Stimulated activated naive CD8-positive, alpha-beta T cell treated with anti-CD3 and anti-CD28 coated beads, Interleukin-15, amount 100 ng/mL, for 72 hours (primary cell): ENCODE measurements at places on chromosomes 12 and 14.

- DNase-seq = no peak
Observed at GRCh38 chr14:36346052-36346451, 25.6 kb upstream of the MBIP start.

DNA sequence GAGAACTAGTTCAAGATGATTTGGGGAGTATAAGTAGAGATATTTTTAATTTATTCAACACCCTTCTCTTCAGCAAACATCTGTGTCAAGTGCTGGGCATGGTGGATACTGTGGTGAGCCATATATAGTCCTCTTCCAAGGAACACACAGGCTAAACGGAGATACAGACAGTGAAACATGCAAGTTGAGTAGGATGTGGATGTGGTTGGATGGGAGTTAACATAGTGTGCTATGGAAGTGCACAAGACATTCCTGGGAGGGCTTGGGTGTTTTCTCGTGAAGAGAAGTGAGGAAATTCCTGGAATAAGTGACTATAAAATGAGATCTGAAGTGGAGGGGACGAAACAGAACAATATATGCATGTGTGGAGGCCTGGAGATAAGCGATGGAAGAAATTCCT lies 181.1 kb upstream of the NPAS3 start:
- DNase-seq = no peak

DNA sequence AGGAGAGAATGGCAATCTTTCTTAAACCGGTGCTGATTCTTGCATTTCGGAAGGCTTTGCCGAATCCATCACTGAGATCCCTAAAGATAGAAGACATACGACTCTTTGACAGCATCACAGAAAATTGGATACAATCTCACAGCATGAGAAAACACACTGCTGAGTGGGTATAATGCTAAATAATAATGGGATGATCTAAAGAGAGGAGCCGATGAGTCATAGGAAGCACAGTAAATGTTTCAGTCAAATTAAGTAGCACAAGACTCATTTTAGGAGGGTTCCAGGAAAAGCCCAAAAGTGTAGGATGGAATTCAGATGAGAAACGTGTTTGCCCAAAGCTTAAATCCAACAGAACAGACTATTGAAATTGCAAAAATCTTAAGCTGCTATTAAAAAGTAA lies 81.7 kb downstream of the CPNE8 start:
- DNase-seq = no peak

GRCh38 chr14:100547633-100548294 lies 39.5 kb downstream of the BEGAIN start:
- peak; percentile 56 for DNase-seq

DNA sequence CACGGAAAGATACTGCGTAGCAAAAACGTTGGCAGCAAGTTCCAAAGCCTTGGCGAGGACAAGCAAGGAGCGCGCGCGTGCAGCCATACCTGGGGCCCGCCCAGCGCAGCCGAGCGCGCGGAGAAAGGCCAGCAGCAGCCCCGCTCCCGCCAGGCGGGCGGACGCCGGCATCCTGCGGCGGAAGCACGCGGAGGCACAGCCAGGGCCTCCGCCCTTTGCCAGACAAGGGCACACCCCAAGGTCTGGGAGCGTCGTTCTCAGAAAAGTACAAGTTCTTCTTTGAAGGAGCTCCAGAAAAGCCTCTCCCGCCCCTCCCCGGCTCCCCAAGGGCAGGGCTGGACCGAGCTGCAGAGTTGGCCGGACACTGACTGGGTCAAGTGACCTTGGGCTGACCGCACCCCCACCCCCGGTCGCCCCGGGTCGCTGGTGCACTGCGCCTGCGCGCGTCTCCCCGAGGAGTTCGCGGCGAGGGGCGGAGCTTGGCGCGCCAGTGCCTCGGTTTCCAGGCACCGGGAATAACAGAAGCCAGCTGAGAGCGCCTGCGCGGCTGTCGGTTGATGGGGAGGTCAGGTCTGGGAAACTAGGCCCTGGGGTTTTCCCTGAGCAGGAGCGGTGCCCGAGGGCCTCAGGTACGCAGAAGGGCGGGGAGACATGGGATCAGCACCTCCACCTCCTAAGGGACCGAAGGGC lies at the start of gene ZC2HC1C:
TSS of gene ZC2HC1C (plus strand) at position 521 of the 690 bp plus-strand sequence. CDS start 933 bp downstream, outside the sequence.
- DNase-seq = peak; percentile 66

GRCh38 chr14:65723348-65723747 lies 310.8 kb downstream of the FUT8 start:
- no peak for DNase-seq

DNA sequence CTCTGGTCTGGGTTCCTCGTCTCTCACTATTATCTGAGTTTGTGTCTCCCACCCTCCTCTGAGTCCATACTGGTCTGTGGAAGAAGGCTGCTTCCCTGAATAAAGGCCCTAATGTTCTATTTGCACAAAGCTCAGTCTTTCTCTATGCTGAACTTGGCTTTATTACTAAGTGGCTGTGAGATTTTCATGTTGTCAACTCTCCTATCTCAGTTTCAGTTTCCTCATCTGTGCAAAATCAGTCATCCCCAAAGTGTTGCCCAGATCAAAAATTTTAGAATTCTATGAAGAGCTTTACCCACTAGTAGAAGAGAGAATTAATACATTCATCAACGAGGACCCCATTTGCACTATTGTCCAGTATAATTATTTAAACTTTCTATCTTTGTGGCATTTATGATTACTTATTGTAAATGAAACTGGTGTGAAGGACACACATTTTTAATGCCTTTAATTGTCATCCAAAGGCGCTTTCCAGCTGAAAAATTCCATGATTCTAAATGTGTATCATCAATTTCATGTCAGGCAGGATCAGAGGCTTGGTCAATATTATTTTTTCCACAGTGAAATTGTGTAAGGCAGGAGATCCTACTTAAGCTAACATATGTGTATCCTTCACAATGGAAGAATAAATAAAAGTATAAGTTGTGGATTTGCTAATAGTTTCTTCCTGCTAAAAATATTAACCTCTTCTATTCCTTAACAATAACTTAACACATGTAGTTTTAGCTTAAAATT lies 79.1 kb upstream of the EEA1 start:
- DNase-seq = no peak

- DNase-seq = no peak
Observed at GRCh38 chr12:131229426-131230339, 276.0 kb downstream of the ADGRD1 start.

GRCh38 chr12:95815632-95816212 lies 25.2 kb upstream of the NTN4 start:
- DNase-seq = no peak

GRCh38 chr12:130334937-130335336 lies 2.8 kb upstream of the PIWIL1 start:
- DNase-seq = no peak

DNA sequence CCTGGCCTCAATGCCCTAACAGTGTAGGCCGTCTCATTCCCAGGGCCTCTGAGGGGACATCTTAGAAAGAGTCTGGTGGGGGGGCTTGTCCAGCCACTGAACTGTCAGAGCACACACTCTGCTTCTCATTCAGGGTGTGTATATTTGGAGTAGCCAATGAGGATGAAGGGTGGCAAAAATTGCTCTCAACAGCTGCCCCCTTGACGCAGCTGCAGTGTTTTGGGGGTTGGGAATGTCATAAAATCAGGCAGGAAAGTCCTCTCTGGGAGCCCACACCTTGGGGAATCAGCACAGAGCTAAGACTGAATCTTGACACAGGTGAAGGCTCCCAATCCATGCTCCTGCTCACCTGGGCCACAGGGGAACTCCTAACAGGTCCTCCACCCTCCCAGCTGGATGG lies 1.5 kb downstream of the RASAL1 start:
- DNase-seq = no peak

DNA sequence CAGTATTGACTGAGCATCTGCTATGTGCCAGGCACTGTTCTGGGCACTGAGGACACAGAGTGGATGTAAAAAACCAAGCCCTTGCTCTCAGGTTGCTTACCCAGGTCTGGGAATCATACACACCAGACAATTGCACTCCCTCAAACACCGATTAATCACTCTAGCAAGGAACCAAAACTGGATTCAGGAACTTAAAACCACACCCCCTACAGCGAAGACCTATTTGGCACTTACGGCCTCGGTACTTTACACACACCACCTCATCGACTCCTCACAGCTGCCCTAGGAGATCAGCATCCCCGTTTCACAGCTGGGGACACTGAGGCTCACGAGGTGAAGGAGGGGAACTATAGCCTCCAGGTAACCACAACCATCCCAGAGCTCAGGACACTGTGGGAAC lies 1.6 kb downstream of the GLTP start:
- no peak for DNase-seq

DNA sequence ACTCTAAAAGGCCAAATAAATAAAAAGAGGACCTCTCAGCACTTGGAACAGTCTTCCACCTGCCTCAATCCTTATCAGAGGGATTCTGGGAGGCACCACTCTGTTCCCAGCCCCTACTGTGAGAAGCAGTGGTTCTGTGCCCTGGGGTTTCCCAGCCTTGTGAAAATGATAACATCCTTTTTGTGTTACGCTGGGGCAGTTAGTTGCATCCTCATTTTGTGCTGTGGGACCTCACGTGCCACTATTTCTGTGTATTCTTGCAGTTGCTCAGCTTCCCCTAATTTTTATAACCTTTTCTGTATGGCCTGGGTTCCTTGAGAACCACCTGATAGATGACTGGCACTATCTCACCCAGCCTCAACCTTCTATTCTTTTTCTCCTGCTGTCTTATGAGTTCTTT lies 10.8 kb upstream of the CMA1 start:
- no peak for DNase-seq

GRCh38 chr14:62118461-62118860 lies 356.2 kb downstream of the SNAPC1 start:
- DNase-seq = no peak

DNA sequence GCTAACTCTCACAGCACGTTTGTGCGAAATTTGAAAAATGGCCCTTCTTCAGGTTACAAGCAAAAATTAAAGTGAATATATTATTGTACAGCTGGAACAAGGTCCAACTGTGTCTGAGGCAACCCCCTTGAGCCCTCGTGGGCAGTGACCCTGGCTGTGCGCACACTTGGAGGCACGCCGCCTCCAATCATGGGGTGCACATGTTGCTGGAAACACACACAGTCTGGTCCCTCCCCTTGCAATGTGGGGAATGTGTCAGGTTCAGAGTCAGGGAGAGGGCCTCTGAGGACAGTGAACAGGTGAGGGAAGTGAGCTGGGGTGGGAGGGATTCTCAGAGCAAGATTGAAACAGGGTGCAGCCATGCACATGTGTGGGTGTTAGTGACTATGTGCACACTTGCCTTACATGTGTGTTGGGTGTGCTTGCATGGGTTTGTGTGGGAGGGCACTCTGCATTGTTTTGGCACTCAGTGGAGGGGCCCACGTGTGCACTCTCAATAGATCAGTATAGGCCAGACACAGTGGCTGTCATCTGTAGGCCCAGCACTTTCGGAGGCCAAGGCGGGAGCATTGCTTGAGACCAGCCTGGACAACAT lies 9.6 kb downstream of the TSPAN9 start:
- no peak for DNase-seq

DNA sequence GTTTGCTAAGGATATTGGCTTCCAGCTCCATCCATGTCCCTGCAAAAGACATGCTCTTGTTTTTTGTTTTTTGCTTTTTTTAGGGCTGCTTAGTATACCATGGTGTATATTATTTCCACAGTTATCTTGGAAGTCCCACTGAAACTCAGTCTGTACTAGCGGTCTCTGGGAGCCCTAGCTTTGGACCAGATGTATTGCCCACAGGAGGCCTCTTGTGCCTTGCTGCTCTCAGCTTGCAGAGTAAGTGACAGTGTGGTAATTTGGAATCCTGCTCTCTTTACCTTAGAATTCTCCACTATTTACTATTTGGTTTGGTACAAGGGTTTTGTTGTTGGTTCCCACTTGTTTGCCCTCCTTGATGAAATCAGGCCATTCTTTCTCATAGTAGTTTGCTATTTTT lies 1022.9 kb downstream of the LRFN5 start:
- DNase-seq = no peak

GRCh38 chr14:92503756-92504491 lies 9.7 kb upstream of the RIN3 start:
- no peak for DNase-seq

- DNase-seq = no peak
Observed at GRCh38 chr12:24463375-24463774, 485.5 kb downstream of the BCAT1 start.

- DNase-seq = no peak
Observed at GRCh38 chr14:22919601-22919921, 612 bp upstream of the RBM23 start.

GRCh38 chr14:105346876-105347586 lies 32.5 kb downstream of the PACS2 start:
- DNase-seq = no peak

- peak; percentile 26 for DNase-seq
Observed at GRCh38 chr14:63770187-63770807, 42.4 kb upstream of the SGPP1 start.
